Activated CD4-positive, alpha-beta T cell treated with anti-CD3 and anti-CD28 coated beads, Interleukin-2, amount 50 U/mL, for 16 hours (primary cell): ENCODE measurements at places on chromosomes 7 and 10.

GRCh38 chr10:27890971-27891370, 107.9 kb downstream of the ODAD2 start:
- DNase-seq, result no peak

DNA sequence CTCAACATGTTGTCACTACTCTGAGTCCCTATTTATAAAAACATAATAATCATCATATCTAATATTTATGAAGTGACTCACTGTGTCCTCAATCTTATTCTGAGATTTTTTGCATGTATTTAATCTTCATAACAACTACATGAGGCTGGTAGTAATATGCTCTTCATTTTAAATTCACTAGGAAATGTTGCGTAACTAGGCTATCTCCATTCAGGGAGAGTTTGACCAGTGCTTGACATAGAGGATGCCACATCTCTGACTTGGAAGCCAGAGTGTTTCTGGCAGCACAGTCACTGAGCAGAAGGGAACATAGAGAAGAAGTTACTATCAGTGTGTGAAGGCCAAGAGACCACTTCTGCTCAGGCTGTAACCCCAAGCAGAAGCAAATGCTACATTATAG, 88.9 kb downstream of the FAM13C start:
- no peak for DNase-seq

DNA sequence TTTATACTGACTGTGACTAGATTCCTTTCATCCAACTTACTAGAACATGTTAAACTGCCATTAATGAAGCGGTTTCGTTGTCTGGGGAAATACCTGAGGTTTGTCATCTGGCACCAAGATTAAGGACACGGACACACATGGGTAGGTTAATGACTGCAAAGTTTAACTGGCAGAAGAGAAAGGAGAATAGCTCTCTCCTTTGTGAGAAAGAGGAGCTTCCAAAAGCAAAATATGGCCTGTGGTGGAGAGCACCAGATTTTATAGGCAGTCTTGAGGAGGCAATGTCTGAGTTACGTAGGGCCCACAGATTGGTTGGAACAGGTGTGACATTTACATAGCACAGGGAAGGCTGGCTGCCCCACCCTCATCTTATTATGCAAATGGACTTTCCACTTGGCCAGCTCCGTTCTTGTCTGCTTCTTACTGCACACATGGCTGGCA, 1193.0 kb upstream of the CELF2 start:
- DNase-seq, result no peak

GRCh38 chr7:100539436-100540006, 518 bp downstream of the AGFG2 start:
- DNase-seq, result no peak

DNA sequence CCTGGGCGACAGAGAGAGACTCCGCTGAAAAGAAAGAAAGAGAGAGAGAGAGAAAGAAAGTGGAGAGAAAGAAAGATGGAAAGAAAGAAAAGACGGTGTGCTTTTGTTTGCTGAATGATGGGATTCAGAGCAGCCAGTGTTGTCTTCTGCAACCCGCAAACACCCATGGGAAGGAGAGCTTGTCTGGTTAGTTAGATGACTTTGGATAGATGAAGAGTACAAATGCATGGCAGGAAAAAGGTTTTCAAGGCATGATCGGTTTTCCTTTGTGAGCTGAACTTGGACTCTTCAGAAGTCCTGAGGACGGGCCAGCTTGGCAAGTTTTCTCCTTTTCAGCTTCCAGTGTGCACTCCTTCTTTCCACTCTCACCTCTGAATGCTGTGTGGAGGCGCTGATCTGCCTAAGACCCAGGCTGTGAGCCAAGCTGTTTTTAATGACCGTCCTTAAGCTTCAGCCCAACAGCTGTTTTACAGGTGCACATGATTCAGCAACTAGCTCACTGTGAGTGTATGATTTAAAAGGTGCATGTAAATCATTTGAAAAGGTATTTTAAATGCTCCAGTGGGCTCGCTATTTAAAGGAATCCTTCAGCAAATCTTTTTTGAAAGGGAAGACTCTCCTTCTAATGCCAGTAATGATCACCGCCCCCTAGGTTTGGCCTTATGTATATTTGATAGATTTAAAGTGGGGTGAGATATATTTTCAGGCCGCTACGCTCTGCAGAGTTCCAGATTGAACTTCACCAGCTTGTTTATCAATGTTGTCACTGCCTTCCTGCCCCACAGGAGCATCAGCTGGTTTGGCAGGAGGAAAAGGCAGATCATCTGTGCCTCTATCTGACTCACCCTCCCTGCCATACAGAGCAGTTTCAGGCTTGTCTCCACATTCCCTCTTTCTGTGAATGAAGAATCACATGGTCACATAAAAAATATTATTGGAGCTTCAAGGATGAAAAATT, 115.0 kb downstream of the PLXDC2 start:
- DNase-seq, result no peak

DNA sequence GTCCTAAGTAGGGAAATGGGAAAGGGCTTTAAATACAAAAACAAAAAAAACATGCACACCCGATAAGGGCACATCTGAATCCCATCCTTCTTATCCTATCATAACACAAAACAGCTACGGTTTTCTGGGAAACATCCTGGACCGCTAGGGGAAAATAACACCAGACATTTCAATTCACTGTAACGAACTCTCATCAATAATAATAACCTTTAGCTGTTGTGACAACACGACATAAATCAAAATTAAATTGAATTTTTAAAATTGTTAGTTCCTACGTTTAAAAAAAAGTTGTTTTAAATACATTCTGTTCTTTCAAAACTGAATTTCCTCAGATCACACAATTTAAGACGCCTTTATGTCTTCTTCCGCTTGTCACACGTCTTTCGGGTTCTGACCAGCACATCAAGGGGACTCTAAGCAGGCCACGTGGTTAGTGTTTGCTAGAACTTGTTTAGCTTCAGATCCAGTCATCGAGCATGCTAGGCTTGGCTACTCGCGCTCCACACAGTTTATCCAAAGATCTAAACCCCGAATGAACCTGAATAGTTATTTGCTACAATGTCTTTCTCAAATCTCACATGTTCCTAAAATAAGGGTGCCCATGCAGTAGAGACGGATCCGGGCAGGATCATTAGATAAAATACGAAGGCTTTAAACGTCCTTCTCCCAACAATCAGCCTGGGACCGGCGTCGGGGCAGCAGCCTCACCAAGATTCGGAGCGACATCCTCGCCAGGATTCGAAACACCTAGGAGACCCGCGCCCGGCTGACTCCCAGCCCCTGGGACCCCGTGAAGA, 839 bp downstream of the IKZF5 start:
- DNase-seq, result peak; percentile 66

DNA sequence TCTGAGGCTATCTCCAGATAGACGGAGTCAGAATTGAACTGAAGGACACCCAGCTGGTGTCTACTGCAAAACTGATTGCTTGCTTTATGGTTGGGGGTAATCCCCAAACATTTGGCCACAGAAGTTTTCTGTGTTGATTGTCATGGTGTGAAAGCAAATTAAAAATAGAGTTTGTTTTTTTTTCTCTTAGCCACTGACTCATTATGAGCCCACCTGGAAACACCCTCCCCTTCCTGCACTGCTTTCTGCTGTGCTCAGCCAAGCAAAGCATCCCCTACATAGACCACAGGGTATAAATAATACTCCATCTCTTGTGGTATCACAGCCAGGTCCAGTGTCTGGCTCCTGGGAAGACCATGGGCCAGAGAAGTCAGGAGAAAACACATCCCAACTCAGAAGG, 6.5 kb upstream of the VWC2 start:
- no peak for DNase-seq

DNA sequence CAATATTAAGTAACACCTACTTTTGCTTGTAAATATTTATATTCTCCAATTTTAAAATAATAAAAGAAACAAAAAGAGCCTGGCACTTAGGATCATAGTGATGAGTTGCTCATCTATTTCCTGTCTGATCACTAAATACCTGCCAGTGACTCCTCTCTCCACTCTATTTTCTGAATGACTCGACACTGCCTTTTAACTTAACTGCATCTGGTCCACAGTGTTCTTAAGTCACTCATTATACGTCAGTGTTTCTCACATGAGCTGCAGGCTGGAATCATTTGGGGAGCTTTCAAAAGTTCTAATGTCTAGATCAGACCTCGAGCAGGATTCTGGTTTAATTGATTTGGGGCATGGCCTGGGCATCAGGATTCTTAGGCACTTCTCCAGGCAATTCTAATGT, 78.0 kb upstream of the AGBL3 start:
- peak; percentile 78 for DNase-seq

DNA sequence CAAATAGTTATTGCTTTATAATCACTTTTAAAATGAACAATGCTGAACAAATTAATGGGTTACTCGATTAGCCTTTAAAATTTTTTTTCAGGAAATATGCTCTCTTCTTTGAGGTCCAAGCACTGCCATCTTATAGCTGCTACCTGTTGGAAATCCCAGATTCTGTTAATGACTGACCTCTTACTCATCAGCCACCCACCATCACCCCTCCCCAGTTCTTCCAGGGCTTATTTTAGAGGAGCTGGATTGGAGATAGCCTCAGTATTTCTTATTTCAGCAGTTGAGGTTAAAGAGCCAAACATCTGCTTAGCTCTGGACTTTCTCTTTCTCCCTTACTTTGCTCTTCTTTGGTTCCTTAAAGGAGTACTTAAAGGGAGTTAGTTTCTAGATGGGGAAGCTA, 420.0 kb downstream of the EXOC4 start:
- DNase-seq, result no peak

- no peak for DNase-seq
Measured at GRCh38 chr10:122286867-122287266, 15.8 kb downstream of the BTBD16 start.

- DNase-seq, result no peak
Measured at GRCh38 chr10:30538086-30538485, 91.5 kb downstream of the LYZL2 start.

GRCh38 chr10:45809837-45810236, 37.5 kb downstream of the AGAP4 start:
- DNase-seq, result no peak

DNA sequence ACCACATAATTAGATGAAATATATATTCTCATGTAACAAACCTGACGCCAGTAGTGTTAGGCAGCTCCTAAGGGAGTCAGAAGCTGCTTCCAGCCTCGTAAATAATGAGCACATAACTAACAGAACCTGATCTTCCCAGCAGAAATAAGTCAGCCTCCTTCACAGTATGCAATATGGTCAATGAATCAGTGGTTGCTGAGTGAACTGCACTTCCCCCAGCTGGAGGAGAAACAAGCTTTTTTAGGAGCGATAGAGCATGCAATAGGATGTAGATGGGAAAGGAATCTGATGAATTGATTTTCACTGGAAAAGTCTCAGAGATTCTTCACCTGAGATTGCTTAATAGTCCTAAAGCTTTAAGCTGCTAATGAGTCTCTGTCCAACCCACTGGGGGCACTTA, 337.2 kb upstream of the LRGUK start:
- DNase-seq, result no peak

DNA sequence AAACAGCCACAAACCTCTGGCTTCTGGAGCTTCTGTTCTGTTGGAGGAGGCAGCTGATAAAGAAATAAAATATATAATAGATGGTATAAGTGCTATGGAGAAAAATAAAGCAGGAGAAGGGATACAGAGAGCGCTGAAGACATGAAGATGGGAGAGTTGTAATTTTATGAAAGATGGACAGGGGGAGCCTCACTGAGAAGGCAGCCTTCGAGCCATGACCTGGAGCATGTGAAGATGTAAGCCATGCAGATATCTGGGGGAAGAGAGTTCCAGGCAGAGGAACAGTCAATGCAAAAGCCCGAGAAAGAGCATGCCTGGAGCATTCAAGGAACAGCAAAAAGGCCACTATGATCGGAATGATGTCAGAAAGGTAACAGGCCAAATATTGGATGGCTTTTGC, 187.5 kb downstream of the KIAA1217 start:
- DNase-seq, result no peak

DNA sequence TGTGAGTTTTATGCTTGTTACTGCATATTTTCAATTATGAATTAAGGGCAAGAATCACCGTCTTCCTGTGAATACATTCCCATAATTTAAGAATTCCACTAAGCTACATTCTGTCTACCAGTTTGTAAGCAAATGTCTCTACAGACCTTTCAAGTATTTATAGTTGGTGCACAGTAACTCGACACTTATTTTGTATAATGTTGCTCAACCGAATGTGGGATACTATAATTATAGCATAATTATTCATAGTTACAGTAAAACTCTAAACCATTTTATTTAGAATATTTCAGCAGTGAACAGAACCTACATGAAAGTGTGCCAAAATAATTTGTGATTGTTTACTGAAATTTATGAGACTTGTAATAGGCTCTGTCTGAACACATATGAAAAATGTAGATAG, 17.3 kb upstream of the CUBN start:
- no peak for DNase-seq

DNA sequence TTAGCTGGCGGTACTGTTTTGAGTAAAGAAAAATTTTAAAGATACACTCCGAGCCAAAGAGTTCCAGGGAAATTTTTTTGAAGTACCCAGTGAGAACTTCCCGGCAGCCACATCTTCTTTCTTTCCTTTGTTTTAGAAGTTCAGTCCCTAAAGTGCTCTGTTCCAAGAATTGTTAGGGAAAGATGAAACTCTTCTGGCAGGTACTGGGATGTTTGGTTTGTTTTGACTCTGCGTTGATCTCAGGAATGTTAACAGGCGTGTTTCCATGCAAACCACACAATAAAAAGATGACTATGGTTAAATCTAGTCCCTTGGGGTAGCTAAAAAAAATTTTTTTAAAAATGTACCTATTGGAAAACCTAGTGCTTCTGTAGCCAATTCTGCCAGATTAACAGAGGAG, 224.7 kb upstream of the PHYHIPL start:
- no peak for DNase-seq

GRCh38 chr10:94760586-94761178, 1.8 kb upstream of the CYP2C19 start:
- DNase-seq, result no peak

DNA sequence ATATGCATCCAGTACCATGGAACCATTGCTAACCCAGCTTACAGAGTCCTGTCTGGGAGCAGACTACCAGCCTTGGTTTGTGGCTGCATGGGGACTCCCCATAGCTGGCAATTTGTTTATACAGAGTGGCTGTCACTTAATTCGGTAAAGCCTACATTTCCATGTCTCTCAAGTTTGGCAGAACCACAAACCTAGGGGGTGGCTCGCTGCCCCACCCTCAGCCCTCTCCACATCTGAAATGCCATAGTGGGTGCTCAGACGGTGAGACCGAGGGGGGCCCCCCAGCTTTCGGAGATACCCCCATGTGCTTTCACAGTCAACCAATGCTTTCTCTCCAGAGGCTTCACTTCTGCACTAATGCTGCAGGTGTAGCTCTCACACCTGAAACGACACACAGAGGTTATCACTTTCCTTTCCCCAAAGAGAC, 75.5 kb upstream of the KAT6B start:
- DNase-seq, result no peak
